ENCODE measurements at places on chromosomes 13 and 19.

DNA sequence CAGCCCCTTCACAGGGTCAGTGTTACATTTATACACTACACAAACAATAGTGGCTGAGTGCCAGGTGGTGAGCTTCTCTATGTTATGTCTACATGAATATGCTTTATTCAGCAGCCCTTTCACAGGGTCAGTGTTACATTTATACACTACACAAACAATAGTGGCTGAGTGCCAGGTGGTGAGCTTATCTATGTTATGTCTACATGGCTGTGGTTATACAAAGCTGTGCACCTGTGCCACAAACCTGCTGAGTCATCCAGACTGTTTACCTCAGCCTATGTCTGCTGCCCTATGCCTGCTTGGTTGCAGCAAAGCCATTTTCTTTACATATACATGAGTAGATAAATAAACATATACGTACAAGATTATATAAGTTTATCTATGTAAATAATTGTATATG lies 76.5 kb downstream of the ZNF726 start:
- DNase-seq = no peak

- peak; percentile 27 for DNase-seq
Observed at GRCh38 chr19:679418-680286, 3.5 kb downstream of the FSTL3 start.

DNA sequence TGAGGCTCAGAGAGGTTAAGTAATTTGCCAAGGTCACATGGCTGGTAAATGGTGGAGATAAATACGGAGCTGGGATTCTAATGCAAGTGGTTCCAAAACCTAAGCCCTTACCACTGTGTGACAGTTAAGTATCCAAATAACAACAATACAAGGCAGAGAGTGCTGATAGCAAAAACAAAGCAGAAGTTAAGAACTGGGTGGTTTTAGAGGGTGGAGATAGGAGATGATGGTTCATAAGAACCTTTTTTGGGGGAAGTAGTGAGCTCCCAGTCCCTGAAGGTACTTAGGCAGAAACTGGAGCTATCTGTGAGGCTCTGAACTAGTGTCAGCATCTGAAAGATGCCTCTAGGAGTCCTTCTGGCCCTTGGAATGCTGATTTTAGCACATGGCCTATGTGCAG lies 56.2 kb upstream of the UBE2L5 start:
- DNase-seq = no peak

GRCh38 chr19:48913114-48913889 lies 13.2 kb downstream of the NUCB1 start:
- no peak for DNase-seq

- DNase-seq = no peak
Observed at GRCh38 chr13:108005231-108005630, 210.1 kb downstream of the LIG4 start.

- DNase-seq = no peak
Observed at GRCh38 chr19:13042443-13043130, 47.3 kb downstream of the NFIX start.

- peak; percentile 83 for DNase-seq
Observed at GRCh38 chr19:33235269-33235995, 9.8 kb upstream of the SLC7A10 start.

- DNase-seq = no peak
Observed at GRCh38 chr13:64471916-64472315, 2758.2 kb downstream of the PCDH9 start.

DNA sequence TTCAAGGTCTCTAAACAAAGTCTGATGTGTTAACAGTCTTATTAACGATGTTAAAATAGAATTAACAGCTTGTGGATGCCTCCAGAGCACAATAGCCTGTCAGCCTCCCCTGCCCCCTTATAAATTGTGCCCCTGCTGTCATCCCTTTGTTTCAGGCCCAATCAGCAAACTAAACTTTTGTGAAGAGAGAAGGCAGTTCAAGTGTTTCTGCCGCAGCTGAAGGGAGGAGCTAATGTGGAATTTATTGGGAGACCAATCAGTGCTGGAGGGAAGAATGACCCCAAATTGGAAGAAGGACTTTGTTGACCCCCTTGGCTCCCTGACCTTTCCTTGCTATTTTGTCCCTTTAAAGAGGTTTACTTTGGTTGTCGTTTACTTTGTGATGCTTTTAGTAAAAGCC lies 160.5 kb downstream of the TM9SF2 start:
- no peak for DNase-seq

GRCh38 chr13:102309110-102309509 lies 92.7 kb downstream of the FGF14 start:
- no peak for DNase-seq

DNA sequence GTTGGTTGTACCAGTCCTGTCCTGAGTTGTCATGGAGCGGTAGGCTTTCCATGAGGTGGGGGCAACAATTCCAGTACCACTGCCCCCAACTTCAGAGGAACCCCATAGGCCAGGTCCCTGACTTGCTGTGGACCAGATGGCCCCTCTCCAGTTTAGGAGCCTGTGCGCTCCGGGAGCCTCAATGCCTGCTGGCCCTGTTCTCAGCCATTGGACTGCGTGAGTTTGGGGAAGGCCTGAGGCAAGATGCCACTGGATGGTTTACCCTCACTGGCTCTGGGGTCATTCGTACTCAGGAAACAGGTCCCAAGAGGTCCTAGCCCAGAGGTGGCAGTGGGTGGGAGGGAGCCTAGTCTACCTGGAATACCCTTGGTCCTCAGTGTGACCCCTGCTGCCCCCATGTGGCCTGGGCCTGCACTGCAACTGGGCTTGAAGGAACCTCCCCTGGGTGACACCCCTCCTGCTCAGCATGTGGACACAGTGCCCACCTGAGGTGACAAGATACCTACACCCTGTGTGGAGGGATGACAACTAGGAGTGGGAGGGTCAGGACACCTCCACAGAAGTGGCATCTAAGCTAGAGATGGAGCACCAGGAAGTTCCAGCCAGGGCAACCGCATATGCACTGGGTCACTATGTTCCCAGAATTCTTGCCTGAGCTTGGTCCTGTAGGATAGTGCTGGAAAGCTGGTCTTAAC lies 6.0 kb upstream of the PRR19 start:
- DNase-seq = peak; percentile 83

DNA sequence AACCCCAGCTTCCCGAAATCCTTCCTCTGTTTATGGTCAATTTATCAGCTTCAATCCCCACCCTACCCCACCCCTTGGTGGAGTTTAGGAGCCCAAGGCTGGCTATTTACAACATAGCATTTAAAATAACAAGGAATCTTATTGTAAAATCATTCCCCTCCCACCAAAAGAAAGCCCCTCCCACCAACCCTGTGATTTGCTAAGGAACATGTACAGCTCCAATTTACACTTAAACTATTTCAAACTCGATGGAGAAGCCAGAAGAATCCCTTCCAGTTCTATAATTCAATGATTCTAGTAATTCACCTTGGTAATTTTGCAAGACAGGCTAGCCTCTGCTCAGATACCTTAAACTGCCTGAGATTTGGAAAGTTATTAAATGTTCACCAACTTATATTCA lies 3.0 kb downstream of the LATS2 start:
- no peak for DNase-seq

DNA sequence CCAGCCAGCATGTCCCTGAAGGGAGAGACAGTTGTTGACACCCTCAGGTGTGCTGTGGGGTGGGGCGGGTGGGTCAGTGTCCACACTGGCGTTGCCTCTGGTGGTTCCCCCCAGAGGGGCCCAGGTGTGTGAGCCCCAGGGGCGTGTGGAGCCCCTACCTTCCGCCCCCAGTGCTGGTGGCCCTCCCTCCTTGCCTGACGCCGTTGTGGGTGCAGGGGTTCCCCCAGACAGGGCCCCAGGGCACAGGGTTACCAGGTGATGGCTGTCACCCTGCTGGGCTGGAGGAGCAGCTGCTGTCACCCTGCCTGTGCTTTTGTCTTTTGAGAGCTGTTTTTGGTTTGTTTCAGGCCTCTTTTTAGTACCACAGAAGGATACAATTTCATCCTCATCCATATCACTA lies 27.2 kb downstream of the ATP4B start:
- no peak for DNase-seq

- no peak for DNase-seq
Observed at GRCh38 chr13:97974773-97975172, 21.3 kb downstream of the IPO5 start.

GRCh38 chr13:44395976-44396694 lies 22.5 kb downstream of the SERP2 start:
- DNase-seq = no peak

DNA sequence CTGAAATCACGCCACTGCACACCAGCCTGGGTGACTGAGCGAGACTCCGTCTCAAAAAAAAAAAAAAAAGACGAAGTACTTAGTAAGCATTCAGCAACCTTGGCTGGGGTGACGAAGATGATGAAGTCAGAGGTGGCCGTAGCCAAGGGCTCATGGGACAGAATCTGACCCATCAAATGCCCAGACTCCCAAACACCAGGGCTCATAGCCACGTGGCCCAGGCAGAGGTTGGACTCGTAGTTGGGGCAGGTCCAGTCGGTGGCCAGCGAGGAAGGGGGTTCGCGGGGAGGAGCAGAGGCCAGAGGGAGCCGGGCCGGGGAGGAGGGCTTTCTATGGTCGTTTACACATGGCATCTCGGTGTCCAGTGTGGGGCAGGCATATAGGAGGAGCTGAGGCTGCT lies 52.1 kb upstream of the EHD2 start:
- DNase-seq = no peak

DNA sequence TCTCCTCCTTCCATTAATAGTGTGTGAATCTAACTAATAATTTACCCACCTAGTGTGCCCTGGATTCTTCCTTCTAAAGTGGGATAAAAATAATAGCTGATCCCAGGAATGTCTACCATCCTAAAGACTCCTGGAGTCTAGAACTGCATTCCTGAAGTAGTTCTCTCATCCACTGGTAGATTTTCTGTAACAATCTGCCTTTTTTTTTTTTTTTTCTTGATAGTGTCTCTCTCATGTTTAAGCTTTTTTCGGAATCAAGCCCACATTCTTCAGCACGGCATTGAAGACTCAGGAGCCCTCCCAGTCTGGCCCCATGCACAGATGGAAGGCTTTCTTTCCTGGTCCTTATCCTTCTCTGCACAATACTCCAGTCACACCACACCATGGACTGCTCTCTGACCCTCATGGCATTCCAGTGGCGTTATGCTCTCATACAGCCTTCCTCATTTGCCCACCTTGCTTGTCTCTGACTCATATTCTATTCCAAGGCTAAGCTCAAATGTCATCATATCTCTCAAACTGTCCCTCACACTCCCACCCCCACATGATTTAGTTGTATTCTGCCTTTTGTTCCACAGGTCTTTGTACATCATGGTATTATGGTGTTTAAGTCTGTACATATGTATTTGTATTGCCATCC lies 68.7 kb upstream of the FRY start:
- DNase-seq = no peak

- DNase-seq = no peak
Observed at GRCh38 chr19:55228015-55228391, 560 bp downstream of the TMEM86B start.

- no peak for DNase-seq
Observed at GRCh38 chr13:40375489-40376171, 290.8 kb downstream of the FOXO1 start.

DNA sequence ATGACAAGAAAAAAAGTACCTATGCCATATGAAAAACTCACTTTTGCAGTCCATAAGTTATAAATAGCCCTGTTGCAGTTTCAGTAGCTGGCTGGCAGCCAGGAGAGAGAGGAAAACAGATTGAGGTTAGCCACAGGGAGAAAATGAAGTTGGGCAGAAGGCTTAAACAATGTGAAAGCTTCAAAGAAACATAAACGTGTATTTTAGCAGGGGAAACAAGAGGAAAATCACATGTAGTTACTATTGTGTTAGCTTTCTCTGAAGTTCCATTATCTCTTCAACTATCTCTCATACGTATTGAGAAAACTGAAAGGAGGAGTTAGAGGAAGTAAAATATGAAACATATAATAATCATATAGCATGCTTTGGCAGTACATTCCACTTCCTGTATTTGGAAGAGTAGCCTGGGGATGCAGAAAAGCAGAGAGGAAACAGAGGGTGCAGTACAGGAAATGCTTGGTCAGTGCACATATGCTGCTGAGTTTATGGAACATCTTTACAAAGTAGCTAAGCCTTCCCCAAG lies 1551.1 kb downstream of the EFNB2 start:
- DNase-seq = peak; percentile 20

GRCh38 chr19:30448386-30449077 lies 76.3 kb downstream of the ZNF536 start:
- DNase-seq = no peak

All from stimulated activated CD4-positive, alpha-beta T cell treated with anti-CD3 and anti-CD28 coated beads, Interleukin-12 subunit alpha, Interleukin-12 subunit beta, amount 100 ng/mL, for 48 hours (primary cell).